ENCODE measurements at places on chromosomes 2 and 18.
A peak's percentile ranks its signal among the peaks of the same experiment; 100 is the strongest.

- DNase-seq: no peak
Measured at GRCh38 chr2:23244617-23245016, 140.4 kb upstream of the KLHL29 start.

DNA sequence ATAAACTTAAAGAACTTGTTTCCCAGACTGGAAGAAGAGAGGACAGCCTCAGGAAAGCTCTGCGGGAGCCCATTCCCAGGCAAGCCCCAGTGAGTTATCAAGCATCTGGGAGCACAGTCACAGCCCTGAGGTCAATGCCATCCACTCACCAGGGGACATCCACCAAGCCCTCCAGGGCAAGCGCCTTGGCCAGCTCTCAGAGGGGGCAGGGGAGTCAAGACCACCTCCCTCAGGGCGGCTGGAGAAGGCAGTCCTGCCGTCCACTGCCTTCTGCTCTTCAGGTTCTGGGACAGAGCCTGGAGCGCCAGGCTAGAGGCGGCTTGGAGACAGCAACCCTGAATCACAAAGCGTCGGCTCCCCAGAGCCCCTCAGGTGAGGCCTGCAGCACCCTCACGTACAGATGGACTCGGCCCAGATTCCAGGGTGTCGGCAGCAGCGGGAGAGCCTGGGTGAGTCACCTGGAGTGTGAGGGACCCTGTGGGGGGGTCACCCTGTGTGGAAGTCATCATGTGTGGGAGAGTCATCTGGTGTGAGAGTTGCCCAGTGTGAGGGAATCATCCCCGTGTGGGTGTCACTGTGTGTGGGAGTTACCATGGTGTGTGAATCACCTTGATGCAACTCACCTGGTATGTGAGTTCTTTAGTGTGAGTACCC is 100.9 kb upstream of the TEX51 start:
- no peak for DNase-seq

DNA sequence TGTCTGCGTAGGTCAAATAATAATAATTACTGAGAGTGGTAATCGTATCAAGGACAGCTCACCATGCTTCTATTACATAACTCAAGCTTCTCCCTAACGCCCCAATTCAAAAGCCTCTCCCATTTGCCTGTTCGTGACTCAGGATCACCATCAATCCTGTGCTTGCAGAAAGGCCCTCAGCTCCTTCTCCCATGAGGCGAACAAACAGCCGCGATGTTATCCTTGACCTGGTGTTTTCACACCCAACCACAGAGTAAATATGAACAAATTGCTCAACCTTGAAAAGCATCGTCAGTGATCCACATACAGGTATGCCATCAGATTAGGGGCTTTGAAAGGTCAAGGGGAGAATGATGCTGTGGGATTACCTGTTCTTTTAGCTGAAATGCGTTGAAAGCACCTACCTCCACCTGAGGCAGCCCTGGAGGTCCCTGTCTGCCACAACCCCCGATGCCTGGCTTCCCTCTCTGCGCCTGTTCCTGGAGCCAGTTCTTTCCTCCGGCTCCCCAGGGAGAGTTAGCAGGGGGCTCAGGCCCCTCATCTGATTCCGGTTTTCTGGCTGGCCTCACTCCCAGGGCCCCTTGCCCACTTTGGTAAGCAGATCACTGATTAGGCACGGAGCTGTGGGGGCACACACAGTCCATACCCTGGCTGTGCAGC is 39.1 kb upstream of the ODC1 start:
- DNase-seq: no peak

DNA sequence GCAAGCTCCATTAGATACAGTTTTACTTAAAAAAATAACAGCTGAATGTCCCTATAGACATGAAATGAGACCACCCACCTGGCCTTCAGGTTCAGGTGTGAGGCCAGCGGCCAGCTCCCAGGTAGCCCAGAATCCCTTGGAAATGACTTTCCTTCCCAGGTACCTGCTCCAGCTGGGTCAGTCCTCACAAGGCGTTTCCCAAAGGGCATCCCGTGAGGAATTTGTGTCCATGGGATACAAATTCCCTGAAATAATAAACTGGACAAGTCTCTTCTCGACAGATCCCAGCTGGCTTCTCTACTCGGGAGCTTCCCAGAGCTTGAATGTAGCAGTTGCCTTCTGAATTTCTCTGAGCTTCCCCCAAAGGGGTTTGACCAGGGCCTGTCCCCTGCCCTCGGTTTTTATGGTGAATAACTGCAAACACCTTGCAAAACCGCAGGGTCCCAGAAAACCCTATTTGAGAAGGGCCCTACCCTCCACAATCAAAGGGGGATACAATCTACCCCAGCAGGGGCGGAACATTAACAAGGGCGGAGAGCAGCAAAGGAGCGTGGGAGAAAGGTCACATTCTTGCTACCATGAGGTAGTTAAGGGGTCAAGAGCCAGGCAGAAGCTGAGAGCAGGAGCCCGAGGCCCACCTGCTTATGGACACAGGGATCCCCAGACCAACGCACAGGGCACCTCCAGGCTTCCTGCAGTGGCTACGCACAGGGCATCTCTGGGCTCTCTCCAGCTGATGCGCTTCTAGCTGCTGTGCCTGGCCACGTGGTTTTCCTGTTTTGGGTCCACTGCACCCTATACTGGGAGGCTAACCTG is 107.7 kb downstream of the HDAC4 start:
- DNase-seq: no peak

GRCh38 chr18:41873730-41874129 is 81.3 kb upstream of the PIK3C3 start:
- no peak for DNase-seq

GRCh38 chr2:118576109-118576855 is 271.2 kb downstream of the EN1 start:
- no peak for DNase-seq

DNA sequence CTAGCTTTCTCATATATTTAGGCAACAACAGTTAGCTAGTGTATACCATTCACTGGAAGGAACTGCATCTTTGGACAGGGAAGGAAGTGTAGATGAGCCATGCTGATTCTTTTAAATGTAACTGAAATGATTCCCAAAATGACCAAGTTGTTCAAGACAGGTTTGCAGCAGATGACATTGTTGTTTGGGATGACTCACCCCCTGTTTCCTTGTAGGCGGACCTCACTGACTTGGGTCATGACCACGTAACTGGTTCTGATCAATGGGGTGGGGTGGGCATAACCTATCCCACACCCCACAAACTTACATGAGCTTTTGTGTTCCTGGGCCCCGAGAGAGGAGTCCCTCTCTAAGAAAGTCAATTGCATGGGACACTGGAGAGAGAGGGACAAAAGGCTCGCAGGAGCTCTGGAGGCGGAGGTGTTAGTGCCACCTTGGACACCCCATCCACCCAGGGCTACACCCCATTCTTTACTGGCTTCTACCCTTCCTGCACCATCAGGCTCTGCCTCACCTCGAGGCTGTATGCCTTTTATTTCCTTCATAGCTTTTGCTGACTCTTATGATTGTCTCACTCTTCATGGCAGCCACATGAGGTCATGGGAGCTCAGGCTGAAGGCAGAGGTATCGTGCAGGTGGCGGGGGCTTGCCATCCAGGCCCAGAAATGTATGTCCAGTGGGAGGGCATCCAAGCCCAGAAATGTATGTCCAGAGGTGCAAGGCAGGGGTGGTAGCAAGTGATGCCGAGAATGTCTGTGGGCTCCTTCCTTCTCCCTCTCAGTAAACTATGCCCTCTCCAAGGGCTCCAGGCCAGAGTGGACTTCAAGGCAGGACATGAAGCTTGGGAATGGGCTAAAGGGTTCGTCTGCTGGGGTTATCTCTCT is 108.0 kb downstream of the TWIST2 start:
- DNase-seq: no peak

- DNase-seq: no peak
Measured at GRCh38 chr2:146917431-146918042, 927.3 kb upstream of the ACVR2A start.

DNA sequence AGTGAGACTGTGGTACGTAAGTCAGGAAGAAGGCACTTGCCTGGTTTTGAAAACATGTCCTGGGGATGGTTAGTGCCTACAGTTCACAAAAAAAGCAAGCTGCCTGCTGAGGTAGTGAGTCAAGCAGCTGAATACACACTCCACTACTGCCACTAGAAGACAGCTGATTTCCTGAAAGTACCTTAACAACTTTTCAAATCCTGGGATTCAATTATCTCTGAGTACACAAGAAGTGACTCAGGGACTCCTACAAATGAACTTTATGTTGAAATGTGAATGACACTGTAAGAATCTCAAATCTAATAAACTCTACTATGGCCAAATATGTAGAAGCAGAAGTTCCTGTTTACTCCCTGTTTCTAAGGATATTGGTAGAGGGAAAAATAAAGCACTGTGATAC is 58.0 kb upstream of the ARL5A start:
- DNase-seq: no peak

DNA sequence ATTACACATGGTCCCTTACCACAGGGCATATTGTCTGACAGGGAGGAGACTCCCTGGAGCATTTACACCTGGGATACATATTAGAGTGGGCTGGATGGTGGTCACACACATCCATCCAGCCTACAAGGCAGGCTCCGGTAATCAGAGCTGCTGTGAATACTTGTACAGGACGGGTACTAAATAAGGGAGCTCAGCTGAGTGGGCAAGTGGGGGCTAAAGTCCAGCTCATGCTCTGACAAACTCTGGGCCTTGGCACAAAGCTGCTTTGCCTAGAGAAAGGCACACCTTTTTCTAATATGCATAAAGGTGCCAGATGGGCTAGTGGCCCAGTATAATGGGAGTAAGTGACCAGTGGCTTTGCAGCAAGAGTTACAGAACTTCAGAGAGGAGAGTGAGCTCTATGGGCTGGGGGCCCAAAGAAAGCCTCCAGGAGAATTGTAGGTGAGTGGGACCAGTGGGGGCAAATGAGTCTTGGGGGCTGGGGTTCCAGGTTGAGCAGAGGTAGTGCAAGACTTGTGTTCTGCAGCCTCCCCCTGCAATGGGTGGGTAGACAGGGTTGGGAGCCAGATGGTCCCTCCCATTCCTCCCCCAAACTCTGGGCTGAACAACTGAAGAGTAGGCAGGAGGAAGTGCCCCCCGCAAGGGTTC is 1.6 kb downstream of the TMEM198 start:
- DNase-seq: no peak

DNA sequence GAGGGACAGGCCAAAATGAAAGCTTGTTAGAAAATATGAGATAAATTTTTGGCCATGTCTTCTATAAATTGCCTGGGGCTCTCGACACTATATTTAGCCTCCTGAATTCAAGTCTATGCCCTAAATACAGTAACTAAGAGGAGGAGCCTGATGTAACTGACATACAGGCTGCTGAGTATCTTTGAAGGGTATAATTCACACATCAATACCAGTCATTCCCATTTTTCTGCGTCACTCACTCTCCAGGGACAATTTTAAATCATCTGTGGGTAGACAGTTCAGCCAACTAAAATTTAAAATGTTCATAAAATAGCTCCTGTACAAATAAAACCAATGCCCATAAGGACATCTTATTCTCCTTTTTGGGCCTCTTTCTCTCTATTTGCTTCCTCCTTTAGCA is 105.9 kb downstream of the AP1S3 start:
- DNase-seq: no peak

DNA sequence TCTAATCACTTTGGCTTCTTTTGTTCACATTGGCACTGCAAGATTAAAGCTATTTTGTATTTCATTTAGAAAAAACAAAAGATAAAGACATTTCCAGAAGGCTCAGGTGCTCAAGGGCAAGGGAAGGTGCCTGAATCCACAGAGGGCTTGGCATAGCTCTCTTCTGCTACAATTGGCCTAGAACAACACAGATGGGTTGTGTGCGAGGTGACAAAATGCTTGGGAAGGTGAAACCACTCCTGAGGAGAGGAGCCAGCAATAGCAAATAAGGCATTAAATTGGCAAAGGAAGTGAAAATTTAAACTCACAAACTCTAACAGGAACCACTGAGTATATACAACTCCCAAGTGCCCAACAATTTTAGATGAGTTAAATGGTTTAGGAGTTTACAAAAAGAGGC is 1290.4 kb upstream of the CHAC2 start:
- no peak for DNase-seq

DNA sequence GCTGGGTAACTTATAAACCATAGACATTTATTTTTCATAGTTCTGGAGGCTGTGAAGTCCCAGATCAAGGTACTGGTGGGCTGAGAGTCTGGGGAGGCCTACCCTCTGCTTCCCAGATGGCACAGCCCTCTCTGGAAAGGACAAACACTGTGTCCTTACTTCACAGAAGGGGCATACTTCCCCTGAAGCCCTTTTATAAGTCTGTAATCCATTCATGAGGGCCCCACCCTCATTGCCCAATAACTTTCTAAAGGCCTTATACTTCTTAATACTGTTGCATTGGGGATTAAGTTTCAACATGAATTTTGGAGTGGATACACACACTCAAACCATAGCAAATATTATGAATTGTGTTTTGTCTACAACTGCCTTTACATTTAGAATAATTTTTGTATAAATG is 36.0 kb downstream of the ATIC start:
- no peak for DNase-seq

GRCh38 chr2:33586766-33587165 is 12.3 kb downstream of the FAM98A start:
- no peak for DNase-seq

GRCh38 chr18:10015941-10016819 is 102.4 kb downstream of the VAPA start:
- peak; percentile 47 for DNase-seq

GRCh38 chr2:5035057-5035488 is 657.1 kb upstream of the SOX11 start:
- DNase-seq: no peak

DNA sequence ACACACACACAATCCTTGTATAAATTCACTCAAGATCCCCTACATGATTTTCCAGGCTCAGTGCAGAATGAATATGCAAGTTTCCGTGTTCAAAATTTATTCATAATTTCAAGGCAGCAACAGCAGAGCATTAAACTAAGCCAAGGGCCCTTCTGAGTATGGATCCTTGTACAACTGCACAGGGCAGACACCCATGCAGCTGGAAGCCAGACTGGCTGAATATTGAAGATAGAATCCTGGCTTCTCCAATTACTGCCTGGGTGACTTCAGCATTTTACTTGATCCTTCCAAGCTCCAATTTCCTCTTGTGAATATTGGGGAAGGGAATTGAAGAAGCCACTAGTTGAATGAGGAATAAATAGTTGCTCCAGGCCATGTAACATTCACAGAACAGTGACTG is 267.9 kb upstream of the REG3G start:
- DNase-seq: no peak

DNA sequence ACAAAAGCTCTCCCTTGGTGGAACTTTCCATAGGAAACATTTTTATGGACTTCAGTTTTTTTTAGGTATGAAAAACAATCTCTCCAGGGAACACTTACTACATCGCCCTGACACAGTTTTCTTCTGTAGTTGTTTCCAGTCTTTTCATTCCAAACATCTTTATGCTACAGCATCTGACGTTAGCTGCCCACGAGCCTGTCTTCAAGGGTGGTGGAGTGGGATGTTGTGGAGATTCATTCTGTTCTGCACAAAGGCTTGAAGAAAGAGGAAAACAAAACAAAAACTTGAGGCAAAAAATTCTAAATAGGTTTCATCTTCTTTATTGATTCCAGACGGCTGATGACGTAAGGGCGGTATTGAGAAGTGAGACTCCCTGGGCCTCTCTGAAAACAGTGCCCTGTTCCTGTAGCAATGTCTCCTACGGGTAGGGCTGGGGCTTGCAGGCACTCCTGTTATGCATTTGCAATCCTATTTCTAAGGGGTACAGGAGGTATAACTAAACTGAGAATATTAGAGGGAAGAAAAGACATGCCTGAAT is 375.0 kb downstream of the RNF144A start:
- no peak for DNase-seq

GRCh38 chr2:100730290-100730868 is 89.6 kb upstream of the NPAS2 start:
- DNase-seq: peak; percentile 67
